ENCODE measurements at places on chromosomes 12 and 14.

- DNase-seq, result no peak
Measured at GRCh38 chr12:7344833-7345606, 41.1 kb downstream of the ACSM4 start.

GRCh38 chr12:41585784-41586183 is 397.7 kb downstream of the PDZRN4 start:
- no peak for DNase-seq

- DNase-seq, result no peak
Measured at GRCh38 chr12:93851257-93851671, 174.1 kb downstream of the CRADD start.

GRCh38 chr12:86331457-86331856 is 75.3 kb upstream of the MGAT4C start:
- no peak for DNase-seq

- no peak for DNase-seq
Measured at GRCh38 chr12:33813536-33813935, 208.8 kb upstream of the ALG10 start.

DNA sequence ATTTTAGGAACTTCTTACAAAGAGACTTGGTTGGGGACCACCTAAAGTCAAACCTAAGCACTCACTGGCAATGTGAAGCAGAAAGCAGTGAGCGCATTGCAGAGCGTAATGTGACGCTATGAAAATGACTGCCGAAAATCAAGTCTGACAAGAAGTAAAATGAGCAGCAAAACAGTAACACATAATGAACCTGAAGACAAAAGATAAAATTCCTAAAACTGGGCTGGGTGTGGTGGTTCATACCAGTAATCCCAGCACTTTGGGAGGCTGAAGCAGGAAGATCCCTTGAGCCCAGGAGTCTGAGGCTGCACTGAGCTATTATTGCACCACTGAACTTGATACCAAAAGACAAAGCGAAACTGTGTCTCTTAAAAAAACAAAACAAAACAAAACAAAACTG is 16.5 kb downstream of the CORO1C start:
- no peak for DNase-seq

DNA sequence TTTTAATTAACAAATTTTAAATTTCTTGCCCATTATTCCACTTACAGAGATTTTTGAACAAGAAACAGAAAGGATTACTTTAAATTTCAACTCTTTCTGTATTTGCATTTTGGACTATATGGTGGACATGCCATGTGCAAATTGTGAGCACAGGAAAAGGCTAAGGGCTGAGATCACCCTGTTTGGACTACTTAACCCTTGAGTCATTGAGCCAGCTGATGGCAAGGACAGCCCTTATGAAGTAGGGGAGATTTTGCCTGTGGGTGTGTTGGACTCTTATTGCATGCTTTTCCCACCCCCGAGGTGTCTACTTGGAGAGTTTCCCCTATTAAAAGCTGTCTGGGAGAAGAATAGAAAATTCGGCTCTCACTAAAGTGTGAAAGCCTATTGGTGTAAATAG is 17.2 kb downstream of the DERA start:
- peak; percentile 90 for DNase-seq

DNA sequence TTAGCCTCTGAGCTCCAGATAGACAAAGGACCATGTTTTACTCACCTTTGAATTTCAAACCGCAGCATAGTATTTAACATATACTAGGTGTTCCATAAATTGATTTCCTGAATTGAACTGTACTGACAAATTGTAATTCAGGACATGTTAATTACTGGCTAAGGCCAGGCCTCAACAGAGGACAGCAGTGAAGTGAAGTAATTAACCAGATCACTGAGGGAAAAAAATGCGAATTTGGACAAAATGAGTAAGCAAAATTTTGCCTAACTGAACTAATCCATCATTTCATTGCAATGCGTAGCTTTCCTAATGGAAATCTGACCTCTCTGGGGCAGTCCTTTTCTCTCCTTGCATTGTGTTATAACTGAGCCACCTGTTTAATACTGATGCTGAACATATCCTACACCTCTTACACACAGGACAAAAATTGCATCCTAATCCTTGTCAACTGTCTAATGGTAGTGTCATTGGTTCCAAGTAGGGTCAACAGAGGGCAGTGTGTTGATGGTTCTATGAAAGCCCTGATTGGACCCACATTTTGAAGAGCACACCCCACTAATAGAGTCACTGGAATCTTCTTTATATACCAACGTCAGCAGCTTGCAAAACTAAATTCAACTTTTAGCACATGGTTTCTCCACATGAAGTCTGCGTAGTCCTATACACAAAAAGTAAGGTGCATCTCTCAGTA is 148.4 kb downstream of the SLC25A21 start:
- DNase-seq, result no peak

GRCh38 chr14:100030452-100031153 is 34.6 kb upstream of the EVL start:
- peak; percentile 93 for DNase-seq

DNA sequence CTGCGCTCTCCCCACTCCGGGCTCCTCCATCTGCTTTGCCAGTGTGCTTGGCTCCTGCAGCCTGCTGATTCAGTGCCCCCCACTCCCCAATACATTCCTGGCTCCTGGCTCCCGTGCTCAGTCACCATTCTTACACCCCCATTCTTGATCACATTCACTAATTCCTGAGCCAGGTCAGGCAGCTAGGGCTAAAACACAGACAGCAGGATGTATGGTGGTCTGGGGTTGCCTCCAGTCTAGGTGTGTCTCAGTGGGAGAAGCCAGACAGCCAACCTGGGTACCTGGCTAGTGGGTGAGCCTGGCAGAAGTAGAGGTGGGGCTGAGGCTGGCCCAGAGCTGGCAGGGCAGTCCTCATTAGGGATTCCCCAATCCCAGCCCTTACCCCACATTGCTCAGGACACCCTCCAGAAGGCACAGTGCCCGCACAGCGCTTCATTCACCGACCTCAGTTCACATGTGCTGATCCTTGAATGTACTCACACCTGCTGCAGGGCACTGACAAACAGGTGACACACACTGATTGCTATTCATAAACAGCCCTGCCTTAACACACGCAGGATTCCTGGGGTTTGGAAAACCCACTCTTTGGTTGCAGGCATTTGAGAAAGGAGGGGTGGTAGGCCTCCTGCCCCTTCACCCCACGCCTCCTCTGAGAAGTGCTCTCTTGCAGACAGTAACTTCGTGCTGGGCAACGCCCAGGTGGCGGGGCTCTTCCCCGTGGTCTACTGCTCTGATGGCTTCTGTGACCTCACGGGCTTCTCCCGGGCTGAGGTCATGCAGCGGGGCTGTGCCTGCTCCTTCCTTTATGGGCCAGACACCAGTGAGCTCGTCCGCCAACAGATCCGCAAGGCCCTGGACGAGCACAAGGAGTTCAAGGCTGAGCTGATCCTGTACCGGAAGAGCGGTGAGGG is 1.7 kb downstream of the KCNH3 start:
- DNase-seq, result no peak

DNA sequence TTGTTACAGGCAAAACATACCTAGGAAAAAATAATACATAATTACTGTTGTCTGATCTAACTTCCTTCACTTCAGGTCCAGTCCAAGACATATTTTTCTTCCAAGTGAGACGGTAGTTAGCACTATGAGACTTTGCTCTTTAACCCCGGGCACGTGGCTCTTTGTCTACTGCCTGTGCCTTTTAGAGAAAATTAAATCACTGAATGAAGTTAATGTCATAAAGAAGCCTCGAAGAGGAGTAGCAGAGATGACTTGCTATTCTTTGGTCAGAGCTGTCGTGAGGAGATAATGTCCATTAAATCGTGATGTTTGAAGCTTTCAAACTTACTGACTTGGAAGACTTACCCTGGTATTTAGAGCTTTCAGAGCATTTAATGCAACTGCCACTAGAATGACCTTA is 8.7 kb downstream of the TESPA1 start:
- DNase-seq, result no peak

DNA sequence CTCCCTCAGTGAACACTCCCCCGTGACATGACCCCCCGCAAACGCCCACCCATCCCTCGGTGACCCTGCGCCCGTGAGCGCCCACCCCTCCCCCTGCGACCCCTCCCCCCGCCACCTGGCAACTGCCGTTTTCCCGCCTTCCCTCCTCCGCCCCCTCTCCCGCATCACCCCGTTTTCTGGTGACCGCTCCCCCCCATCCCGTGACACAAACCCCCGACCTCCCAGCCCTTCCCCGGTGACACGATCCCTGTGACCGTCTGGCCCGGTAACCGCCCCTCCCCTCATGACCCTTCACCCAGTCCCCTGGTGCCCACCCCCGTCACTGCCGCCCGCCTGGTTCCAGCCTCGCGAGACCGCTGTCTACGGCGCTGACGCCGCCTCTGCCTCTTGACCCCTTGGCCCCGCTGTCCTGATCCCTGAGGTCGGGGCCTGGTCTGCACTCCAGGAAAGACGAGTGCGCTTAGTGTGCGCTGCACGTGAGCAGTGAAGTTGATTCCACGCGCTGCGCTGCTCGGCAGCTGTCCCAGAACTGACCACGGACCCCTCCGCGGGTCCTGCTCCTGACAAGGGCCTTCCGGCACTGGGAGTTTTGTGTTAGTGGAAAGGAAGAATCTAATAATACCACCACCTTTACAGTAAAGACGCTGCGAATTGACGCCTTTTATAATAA is 59.4 kb downstream of the DDX51 start:
- DNase-seq, result peak; percentile 39

DNA sequence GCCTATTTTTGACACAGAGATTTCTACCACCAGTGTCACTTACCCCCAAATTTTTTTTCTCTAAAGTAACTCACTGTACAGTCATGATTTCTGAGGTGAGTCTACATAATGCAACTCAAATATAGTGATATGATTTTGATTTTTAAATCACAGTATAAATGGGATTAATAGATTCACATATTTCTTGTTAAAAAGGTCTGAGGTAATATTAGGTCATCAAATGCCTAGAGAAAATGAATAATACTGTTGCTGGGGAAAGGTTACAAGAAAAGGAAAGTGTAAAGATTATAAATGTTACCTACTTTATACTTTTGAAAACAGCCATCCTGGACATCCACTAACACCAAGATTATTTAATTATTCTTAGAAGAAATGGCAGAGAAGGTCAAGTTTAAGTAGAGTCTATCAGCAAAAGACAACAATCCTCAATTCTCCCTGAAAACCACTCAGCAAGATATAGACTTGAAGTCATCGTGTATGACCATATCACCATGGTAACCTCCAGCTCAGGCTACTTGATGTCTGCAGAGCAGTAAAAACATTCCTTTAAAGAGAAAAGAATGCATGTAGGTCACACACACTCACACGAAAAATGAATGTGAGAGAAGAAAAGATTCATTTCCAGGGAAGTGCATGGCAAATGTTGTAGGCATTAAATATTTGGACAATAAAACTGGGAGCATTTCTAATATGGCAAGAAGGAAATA is 58.7 kb downstream of the CCDC59 start:
- peak; percentile 23 for DNase-seq

GRCh38 chr12:39763890-39764169 is 144.2 kb upstream of the ABCD2 start:
- DNase-seq, result no peak

- DNase-seq, result peak; percentile 26
Measured at GRCh38 chr14:73888460-73888725, 1.7 kb downstream of the ZNF410 start.

GRCh38 chr12:128814411-128815261 is 9.1 kb downstream of the SLC15A4 start:
- no peak for DNase-seq

- DNase-seq, result no peak
Measured at GRCh38 chr12:113261847-113262470, 40.7 kb downstream of the TPCN1 start.
